Stimulated activated CD8-positive, alpha-beta memory T cell treated with anti-CD3 and anti-CD28 coated beads, Interleukin-15, amount 100 ng/mL, for 24 hours (primary cell): ENCODE measurements at places on chromosomes 12 and 14.

DNA sequence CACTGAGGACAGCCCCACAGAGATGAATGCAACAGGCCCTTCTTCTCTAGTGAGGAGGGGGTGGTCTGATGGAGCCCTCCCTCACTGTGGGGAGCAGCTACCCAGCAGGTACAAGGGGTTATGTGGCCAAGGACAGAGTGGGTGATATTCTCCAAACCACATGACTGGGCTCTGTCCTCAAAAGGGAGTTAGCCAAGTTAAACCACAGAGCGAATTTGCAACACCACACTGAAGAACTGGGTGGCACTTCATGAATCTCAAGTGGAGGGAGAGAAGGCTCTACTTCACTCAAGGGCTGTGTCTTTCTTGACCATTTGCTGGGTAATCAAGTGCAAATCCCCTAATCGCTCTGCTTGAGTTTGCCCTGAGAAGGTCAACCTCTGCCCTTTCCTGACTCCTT lies 12.5 kb downstream of the GPR68 start:
- no peak for DNase-seq

DNA sequence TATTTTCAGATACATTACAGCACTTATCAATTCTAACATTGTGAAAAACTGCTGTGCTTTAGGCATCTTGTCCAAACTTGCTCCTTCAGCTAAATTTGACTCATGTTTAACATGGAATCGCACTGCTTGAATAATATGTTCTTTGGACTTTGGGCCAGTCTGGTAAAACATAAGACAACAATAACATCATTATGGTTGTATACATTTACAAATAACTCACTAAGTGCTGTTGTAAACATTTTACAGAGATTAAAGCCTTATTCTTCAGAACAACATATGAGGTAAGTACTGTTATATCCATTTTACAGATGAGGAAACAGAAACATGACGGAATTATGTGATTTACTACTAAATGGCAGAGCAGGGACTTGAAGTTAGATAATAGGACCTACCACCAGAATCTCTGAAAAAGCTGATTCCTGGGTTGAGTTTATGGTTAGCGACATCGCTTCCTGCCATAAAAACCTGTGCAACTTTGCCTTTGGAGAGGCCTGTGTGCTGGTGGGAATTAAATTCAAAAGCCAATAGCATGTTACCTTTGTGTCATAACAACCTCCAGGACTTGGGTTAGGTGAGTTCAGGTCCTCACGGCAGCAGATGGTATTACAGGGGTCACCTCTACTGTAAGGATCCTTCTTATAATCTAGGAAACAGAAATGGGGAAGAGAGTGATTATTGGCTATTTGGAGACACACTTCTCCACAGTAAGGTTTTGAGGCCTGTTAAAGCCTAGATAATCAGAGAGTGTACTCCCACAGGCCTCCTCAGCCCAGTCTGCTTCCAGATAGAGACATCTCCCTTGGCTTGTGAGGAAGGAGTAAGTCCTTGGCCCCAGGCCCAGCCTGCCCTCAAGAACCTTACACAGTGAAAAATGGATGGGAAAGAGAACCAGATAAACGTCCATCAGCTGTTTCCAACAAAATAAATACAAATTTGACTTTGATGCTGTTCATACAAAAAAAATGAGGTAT lies 61.8 kb downstream of the PLBD1 start:
- DNase-seq: no peak

GRCh38 chr14:36241183-36241582 lies 64.7 kb upstream of the PTCSC3 start:
- DNase-seq: no peak

DNA sequence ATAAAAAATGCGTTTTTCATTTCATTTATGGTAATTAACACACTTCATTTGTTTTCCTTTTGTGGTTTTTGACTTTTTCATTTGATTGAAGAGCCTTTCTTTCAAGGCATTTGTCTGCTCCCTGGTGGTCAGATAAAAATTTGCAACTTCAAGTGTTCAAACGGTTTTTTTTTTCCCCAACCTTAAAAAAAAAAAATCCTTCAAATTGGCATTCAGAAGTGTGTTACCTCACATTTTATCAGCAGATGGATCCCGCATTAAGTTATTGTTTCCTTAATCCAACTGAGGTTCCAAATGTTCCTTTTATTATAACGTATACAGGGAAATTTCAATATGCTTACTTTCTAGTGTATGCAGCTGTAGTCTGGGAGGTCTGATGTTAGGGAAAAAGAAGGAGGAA lies 47.2 kb downstream of the MYF5 start:
- no peak for DNase-seq

DNA sequence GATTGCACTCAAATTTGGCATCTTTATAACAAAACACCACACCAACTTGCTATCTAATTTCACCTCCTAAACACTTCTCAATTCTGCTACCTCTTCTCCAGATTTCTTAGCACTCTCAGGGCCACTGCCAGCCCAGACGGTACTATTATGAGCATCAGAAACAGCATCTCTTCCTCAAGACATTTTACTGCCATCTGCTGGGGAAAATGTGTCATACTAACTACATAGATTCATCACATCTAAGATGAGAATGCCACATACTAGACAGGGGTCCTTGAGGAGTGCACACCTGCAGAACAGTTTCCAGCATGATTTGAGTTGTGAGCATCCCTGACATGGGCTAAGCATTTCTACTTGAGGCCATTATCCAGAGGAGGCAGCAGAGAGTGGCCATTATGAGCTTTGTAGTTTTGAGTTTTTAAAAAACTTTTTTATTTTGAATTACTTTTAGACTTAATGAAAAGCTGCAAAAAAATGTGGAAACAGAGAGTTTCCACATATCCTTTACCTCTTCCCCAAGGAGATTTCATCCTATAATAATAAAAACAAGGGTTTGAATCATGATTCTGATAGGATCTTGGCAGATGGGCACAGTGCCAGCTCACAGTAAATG lies 15.1 kb upstream of the GRIP1 start:
- DNase-seq: no peak

GRCh38 chr12:86186449-86186848 lies 69.7 kb downstream of the MGAT4C start:
- DNase-seq: no peak

GRCh38 chr12:115010324-115010995 lies 326.5 kb upstream of the TBX3 start:
- no peak for DNase-seq

GRCh38 chr12:92122941-92123779 lies 22.5 kb downstream of the BTG1 start:
- DNase-seq: no peak

DNA sequence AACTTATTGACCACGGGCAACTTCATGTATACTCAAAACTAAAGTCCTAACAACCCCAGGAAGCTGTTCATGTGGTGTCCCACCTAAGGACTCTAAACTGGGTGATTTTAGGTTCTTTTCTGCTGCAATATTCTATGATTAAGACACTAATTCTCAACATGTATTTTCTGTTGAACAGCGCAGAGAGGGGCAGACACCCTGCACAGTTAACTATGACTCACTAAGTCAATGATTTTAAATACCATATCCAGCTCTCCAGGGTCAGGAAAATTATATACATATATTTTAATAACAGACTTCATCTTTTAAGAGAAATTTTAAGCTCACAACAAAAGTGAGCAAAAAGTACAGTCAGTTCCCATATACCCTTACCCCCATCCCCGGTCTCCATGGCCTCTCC lies 85.0 kb downstream of the FOXN3 start:
- DNase-seq: no peak

- no peak for DNase-seq
These were observed 233.0 kb upstream of the PLEKHG7 start for GRCh38 chr12:92469837-92470236.

GRCh38 chr12:90987520-90987919 lies 17.3 kb downstream of the EPYC start:
- DNase-seq: no peak

- DNase-seq: no peak
These were observed 23.2 kb downstream of the TEAD4 start for GRCh38 chr12:2982361-2982760.

DNA sequence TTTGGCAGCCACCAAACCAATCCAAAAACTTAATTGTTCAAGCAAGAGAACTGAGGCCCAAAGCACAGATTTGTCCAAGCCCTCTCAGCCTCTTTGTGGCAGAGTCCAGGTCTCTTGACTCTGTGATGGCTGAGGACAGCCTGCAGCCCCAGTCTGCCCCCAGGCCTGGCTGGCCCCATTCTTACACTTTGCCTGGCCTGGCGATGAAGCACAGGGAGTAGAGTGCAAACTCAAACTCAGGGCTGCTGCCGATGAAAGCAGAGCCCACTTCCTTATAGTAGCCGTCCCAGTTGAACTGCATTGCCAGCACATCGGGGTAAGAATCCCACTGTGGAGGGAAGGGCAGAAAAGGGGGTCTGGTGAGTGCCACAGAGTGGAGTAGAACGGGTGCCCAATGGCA lies 5.6 kb upstream of the RPAP3 start:
- DNase-seq: no peak

DNA sequence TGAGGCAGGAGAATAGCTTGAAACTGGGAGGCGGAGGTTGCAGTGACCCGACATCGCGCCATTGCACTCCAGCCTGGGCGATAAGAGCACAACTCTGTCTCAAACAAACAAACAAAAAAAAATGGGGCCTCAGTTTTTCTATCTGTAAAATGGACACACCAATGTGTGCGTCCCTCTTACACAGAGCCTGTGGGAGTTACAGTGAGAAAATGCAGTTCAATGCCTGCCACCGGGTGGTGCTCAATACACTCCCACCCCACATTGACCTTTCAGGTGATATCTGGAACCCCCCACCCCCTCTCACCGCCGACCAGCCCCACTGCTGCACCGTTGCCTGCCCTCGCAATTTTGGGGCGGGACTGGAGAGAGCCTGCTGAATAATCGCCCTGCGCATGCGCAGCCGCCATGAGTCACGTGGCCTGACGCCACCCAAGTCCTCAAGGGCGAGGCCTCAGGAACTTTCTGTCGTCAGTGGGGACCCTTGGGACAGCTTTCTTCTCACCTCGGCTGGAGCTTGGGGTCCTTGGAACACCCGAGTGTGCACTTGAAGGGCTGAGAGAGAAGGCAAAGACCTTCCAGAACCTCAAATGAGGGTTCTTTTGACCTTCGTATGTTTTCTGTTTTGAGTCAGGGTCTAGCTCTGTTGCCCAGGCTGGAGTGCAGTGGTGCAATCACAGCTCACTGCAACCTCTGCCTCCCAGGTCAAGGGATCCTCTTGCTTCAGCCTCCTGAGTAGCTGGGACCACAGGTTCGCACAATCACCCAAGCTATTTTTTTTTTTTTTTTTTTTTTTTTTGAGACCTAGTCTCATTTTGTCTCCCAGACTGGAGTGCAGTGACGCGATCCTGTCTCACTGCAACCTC lies 14.6 kb upstream of the CABP1 start:
- no peak for DNase-seq

GRCh38 chr14:41605550-41606281 lies 960 bp upstream of the LRFN5 start:
- no peak for DNase-seq

- no peak for DNase-seq
These were observed 2.2 kb downstream of the RIN3 start for GRCh38 chr14:92515546-92516343.

DNA sequence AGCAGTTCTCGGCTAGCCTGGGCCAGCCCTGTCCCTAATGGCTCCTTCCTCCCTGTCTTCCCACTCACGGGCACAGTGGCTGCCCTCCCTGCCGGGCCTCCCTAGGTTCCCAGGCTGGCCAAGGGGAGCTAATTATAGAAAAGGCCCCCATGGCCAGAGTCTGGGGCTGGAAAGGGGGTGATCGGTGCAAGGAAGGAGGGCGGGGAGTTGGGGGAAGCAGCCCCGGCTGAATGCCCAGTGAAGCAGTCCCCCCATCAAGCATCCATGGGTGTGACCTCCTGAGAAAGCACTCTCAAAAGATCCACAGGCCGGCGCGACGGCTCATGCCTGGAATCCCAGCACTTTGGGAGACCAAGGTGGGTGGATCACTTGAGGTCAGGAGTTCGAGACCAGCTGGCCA lies 54.9 kb downstream of the TESC start:
- no peak for DNase-seq

GRCh38 chr12:75936515-75937440 lies 94.8 kb downstream of the PHLDA1 start:
- DNase-seq: no peak

- DNase-seq: no peak
These were observed at the start of gene NUAK1 for GRCh38 chr12:106138633-106139421. TSS of gene NUAK1 (minus strand) at chr12:106138954. CDS start at chr12:106138653, 301 bp downstream.

DNA sequence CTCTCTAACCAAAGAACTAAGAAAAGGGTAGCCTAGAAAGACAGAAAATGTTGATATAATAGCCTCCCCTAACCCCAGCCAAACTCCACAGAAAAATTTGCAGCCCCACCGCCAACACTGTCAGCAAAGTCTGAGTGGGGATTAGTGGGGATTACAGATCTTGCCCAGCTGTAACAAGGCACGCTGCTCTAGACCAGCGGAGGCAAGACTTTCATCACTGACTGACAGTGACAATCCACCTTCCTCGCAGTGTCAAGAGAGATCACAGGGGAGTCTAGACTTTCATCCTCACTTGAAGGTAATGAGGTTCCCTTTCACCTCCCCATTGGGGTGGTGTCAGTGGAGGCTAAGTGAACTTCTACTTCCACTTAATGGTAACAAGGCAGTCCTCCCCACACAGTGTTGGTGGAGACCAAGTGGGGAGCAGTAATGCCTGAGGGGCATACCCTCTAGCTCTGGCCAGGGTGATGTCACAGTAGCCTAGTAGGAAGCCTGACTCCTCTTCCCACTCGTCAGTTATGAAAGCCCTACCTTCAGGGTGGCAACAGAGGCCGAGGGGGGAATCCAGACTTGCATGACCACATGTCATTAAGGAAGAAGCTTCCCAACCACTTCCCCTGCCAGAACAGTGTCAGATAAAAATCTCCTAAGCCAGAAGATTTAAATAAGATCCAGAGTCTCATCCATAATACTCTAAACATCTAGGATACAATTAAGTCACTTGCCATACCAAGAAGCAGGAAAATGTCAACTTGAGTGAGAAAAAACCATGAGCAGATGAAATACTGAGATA lies 91.7 kb upstream of the RASSF8 start:
- no peak for DNase-seq

- no peak for DNase-seq
These were observed 22.7 kb downstream of the CLMN start for GRCh38 chr14:95296966-95297365.

DNA sequence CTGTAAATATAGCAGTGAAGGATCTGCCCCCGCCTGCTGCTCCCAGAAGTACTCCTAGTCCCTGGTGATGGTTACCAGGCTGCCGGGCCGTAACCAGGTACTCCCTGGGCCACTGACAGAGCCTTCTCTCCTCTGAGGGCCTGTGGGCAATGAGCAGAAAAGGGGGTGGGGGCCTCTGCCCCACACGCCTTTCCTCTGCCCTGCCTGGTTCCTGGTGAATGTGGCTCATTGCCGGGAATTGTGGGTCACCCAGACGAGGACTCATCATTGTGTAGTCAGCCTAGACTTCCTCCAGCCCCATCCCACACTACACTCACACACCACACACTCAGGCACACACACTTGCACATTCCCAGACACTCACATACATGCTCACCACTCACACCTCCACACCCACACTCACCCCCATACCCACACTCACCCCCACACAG lies 35.7 kb upstream of the ACTN1 start:
- DNase-seq: no peak

- no peak for DNase-seq
These were observed 27.7 kb upstream of the BLTP3B start for GRCh38 chr12:100170313-100170858.

GRCh38 chr12:121789800-121790728 lies 3.4 kb downstream of the RHOF start:
- DNase-seq: no peak

- DNase-seq: no peak
These were observed 26.2 kb downstream of the KITLG start for GRCh38 chr12:88553941-88554658.
